Psoas muscle (tissue), 8 donors: ENCODE measurements at places on chromosomes 4 and X. TPM values are rescaled to one million over a fixed set of nuclear protein-coding genes. Genes with fewer than 3 reads are reported as not detected.

CENPVL2 gene
- polyA plus RNA-seq, result not detected

RTL5 gene
- 0.66 TPM for polyA plus RNA-seq

STAG2 gene
- polyA plus RNA-seq, result 17.3 TPM

ANK2 gene
- 14.1 TPM for polyA plus RNA-seq

DNA sequence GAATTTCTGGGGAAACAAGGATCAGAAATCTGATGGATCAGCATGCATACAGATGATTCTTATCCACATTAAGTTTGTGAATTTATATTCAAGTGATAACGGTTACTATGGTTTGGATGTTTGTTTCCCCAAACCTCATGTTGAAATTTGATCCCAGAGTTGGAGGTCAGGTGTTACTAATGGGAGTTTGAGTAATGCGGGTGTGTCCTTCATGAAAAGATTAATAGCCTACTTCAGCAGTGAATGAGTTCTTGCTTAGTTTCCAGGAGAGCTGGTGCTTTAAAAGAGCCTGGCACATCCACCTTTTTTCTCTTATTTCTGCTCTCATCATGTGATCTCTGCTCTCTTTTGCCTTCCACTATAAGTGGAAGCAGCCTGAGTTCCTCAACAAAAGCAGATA is 712.4 kb downstream of the IL1RAPL1 start:
- no peak for DNase-seq

GRCh38 chr4:53101191-53101581 is 239.1 kb downstream of the RASL11B start:
- DNase-seq, result no peak

GRCh38 chr4:153427363-153428071 is 38.6 kb upstream of the TMEM131L start:
- no peak for DNase-seq

- no peak for DNase-seq
Observed at GRCh38 chr4:3233391-3234071, 15.4 kb upstream of the MSANTD1 start.

GRCh38 chr4:41878170-41878969 is 56.9 kb upstream of the TMEM33 start:
- no peak for DNase-seq

DNA sequence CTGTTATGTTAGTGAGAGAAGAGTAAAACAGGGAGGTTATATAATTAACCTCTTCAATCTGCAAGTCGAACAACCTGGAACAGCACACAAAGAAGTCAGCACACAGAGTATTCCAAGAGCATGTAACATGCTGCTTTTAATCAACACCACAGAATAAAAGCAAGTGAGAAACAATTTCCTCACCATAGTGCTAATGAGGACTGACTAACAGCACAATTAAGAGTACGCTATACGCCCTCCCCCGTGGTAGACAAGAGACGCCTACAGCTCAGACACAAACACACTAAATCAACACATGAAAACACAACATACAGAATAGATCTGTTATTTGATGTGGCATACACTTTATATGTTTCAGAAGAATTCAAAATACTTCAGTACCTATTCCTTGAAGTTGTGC is 103.0 kb downstream of the PPP3CA start:
- DNase-seq, result no peak
